AG04449 (cell line): ENCODE measurements at places on chromosomes 5 and 9.

DNA sequence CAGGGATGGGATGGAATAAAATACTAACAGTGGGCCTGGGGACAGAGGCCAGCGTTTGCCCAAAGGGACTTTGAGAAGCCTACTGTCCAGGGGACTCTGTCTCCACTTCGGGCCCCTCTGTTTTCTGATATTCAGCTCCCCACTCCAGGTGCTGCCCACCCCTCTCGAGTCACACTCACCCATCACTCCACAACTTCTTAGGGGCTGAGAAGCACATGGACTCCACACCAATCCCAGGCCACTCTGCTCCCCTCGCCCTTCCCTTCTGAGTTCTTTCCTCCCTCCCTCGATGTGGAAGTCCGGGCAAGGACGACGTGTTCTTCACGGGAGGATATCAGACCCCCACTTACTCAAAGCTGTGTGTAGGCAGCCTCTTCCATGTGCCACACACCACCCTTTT, 124.5 kb downstream of the BARX1 start:
- no peak for DNase-seq

GRCh38 chr9:16542290-16542689, 328.2 kb downstream of the BNC2 start:
- DNase-seq = no peak

DNA sequence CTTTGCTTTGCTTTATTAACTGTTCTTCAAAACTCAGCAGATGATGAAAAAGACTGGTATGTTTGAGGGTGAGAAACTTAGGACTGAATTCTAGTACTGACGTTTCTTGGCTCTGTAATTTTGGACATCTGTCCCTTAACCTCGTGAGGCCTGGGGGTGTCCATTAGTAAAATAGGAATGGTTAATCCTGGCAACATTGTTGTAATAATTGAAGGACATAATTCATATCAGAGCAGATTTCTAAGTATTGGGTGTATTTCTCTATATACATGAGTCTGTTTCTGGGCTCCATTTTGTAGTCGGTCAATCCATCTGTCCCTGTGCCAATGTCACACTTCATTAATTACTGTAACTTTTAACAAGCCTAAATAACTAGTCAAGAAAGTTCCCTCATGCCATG, 206.7 kb downstream of the MAST4 start:
- DNase-seq = no peak

- no peak for DNase-seq
These were observed 29.7 kb downstream of the PWWP2A start for GRCh38 chr5:160089531-160089930.

DNA sequence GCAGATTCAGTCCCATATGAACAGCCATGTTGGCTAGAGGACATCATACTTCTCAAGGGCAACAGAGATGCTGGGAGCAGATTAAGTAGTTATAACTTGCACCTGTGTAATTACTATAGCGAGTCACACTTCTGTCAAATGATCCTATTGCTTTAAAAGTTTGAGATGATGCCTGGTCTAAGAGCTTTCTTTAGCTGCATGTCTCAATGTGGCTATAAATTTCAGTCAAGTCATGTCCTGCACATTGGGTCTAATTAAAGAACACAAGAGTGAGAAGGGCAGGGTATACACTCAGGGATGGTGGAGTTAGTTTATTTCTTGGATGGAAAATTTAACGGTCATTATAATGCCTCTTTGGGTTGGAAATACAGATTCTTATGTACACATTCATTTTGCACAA, 557.3 kb downstream of the RAB3C start:
- no peak for DNase-seq

GRCh38 chr9:101677861-101678260, 60.6 kb downstream of the GRIN3A start:
- no peak for DNase-seq

DNA sequence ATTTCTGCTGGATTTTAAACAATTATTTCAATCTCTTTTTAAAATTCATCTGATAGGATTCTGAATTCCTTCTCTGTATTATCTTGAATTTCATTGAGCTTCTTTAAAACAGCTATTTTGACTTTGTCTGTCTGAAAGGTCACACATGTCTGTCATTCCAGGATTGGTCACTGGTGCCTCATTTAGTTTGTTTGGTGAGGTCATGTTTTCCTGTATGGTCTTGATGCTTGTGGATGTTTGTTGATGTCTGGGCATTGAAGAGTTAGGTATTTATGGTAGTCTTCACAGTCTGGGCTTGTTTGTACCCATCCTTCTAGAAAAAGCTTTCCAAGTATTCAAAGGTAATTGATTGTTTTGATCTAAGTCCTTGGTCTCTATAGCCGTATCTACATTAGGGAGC, 39.1 kb downstream of the DENND4C start:
- no peak for DNase-seq

DNA sequence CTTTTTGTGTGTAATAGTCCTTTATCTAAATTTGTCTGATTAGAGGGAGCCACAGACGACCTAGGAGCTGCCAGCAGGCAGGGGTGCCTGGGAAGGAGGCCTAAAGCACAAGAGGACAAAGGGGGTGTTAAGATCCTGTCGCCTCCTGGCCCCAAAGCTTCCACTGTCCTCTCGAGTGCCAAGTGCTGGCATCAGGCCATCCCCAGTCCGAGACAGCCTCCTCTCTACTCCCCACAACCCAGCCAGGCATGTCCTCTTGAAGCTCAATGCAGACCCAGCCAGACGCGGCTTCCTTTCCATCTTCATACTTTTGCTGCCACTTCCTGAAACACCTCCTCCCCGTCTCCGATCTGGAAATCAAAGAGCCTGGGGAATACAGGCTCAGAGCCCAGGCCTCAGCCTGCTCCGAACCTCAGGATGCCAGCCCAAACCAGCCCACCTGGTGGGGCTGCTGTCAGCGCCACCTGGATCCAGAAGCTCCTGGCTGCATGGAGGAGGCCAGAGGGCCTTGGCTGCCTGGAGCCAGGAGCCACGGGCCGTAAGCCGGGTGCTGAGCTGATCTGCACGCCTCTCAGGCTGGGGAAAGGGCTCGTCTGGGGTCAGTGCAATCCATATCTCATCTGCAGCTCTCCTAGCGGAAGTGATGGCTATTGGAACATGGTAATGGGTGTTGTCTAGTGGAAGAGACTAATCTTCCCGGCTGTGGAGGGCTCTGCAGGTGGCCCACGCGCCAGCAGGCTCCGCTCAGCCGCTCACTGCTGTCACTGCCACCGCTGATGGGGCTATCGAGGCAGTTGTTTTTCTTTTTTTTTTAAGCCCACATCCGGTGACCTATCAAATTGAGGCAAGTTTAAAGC, 60.2 kb upstream of the FUBP3 start:
- DNase-seq = no peak
